Endothelial cell of coronary artery (primary cell): ENCODE measurements at places on chromosomes 7 and 10. TPM values are rescaled to one million over a fixed set of nuclear protein-coding genes. Genes with fewer than 3 reads are reported as not detected.

The RTKN2 gene
- 0.09 and 0.63 TPM in 2 replicates for total RNA-seq

The MYPN gene
- total RNA-seq, result under 0.01 and 0.09 TPM in 2 replicates

The WDR86 gene
- not detected in 2 replicates for total RNA-seq

The BRAF gene
- 13.9 and 20.4 TPM in 2 replicates for total RNA-seq

The EPHA1 gene
- total RNA-seq, result 0.18 TPM in 1 of 2 replicates, not detected in the other

The GARIN1A gene
- 0.18 and 0.28 TPM in 2 replicates for total RNA-seq

The NUTM2E gene
- 0.09 TPM in 1 of 2 replicates, not detected in the other for total RNA-seq

The DPYSL4 gene
- 14.7 and 36.4 TPM in 2 replicates for total RNA-seq

The VWDE gene
- 0.19 and 0.63 TPM in 2 replicates for total RNA-seq

The AKR1C2 gene
- 3.5 TPM in 1 of 2 replicates, not detected in the other for total RNA-seq

The TUBB8 gene
- total RNA-seq, result not detected in 2 replicates

The SPDYE5 gene
- total RNA-seq, result not detected in 2 replicates

The PLAU gene
- 45.6 and 46.1 TPM in 2 replicates for total RNA-seq

The ABCC2 gene
- total RNA-seq, result 0.54 and 1.0 TPM in 2 replicates

The UBE3C gene
- 83.9 and 95.1 TPM in 2 replicates for total RNA-seq

The SYCE1 gene
- total RNA-seq, result 0.09 TPM in 1 of 2 replicates, not detected in the other

The CLDN3 gene
- total RNA-seq, result 0.09 TPM in 2 replicates

The SUN3 gene
- total RNA-seq, result not detected in 2 replicates

The CUX1 gene
- 22.0 and 45.4 TPM in 2 replicates for total RNA-seq

The PNLIPRP1 gene
- not detected in 2 replicates for total RNA-seq

The TMEM196 gene
- total RNA-seq, result not detected in 2 replicates

The GPR85 gene
- total RNA-seq, result 0.19 and 2.8 TPM in 2 replicates

The SVOPL gene
- total RNA-seq, result not detected in 2 replicates

The SFTPD gene
- total RNA-seq, result not detected in 2 replicates

The MBL2 gene
- total RNA-seq, result not detected in 2 replicates

The FAM13C gene
- total RNA-seq, result 0.54 and 0.66 TPM in 2 replicates

The POMZP3 gene
- total RNA-seq, result 3.2 and 3.7 TPM in 2 replicates

The MMP21 gene
- under 0.01 and 0.09 TPM in 2 replicates for total RNA-seq

The COPS6 gene
- total RNA-seq, result 94.6 and 127 TPM in 2 replicates

The ADCY1 gene
- 0.19 and 0.54 TPM in 2 replicates for total RNA-seq

The FAM221A gene
- total RNA-seq, result 3.4 and 5.0 TPM in 2 replicates

The DCLRE1C gene
- 5.7 and 8.3 TPM in 2 replicates for total RNA-seq

The PRKCQ gene
- 0.75 and 0.81 TPM in 2 replicates for total RNA-seq

The AKR1B15 gene
- total RNA-seq, result not detected in 2 replicates

The SAMD8 gene
- total RNA-seq, result 19.3 and 29.6 TPM in 2 replicates

The CTAGE15 gene
- 0.09 and 0.38 TPM in 2 replicates for total RNA-seq

The CDC14C gene
- not detected in 2 replicates for total RNA-seq

The AEBP1 gene
- 3.3 and 11.5 TPM in 2 replicates for total RNA-seq

The C10orf67 gene
- not detected in 2 replicates for total RNA-seq

The OGDHL gene
- 0.19 and 0.99 TPM in 2 replicates for total RNA-seq

The GPR141 gene
- total RNA-seq, result not detected in 2 replicates

The ZNF92 gene
- 6.9 and 9.8 TPM in 2 replicates for total RNA-seq

The ADK gene
- total RNA-seq, result 22.3 and 35.0 TPM in 2 replicates

The VPS50 gene
- 30.2 and 33.3 TPM in 2 replicates for total RNA-seq

The TAS2R41 gene
- not detected in 2 replicates for total RNA-seq

The OR2A7 gene
- total RNA-seq, result under 0.01 and 0.09 TPM in 2 replicates

The TMEM139 gene
- not detected in 2 replicates for total RNA-seq

The OR2A12 gene
- not detected in 2 replicates for total RNA-seq

The LAMB1 gene
- total RNA-seq, result 699 and 969 TPM in 2 replicates

The SPAG6 gene
- total RNA-seq, result not detected in 2 replicates

The RNF32 gene
- total RNA-seq, result 0.18 and 0.19 TPM in 2 replicates

The CFAP70 gene
- 0.19 and 0.27 TPM in 2 replicates for total RNA-seq

The ADIRF gene
- total RNA-seq, result 21.6 and 26.6 TPM in 2 replicates

The NACAD gene
- 0.18 and 1.0 TPM in 2 replicates for total RNA-seq

The GPR26 gene
- total RNA-seq, result not detected in 2 replicates

The ANKRD61 gene
- 0.09 and 0.18 TPM in 2 replicates for total RNA-seq

The IMMP2L gene
- total RNA-seq, result 9.4 and 13.9 TPM in 2 replicates
